ENCODE measurements at places on chromosomes 2 and 18. TPM values are rescaled to one million over a fixed set of nuclear protein-coding genes. Genes with fewer than 3 reads are reported as not detected.

Gene STEAP3
- total RNA-seq, result 2.0 TPM

Gene GPATCH11
- total RNA-seq, result 8.1 TPM

Gene TTN
- 10.5 TPM for total RNA-seq

Gene NEB
- total RNA-seq, result 0.15 TPM

Gene RPRM
- total RNA-seq, result 6.6 TPM

Gene CPLX4
- total RNA-seq, result not detected

Gene TIA1
- total RNA-seq, result 80.2 TPM

Gene LRATD1
- total RNA-seq, result 12.7 TPM

Gene UGT1A8
- not detected for total RNA-seq

Gene C2orf92
- total RNA-seq, result 1.5 TPM

Gene HOXD13
- total RNA-seq, result not detected

Gene APLF
- 5.5 TPM for total RNA-seq

Gene DAW1
- not detected for total RNA-seq

Gene MAPRE3
- total RNA-seq, result 18.6 TPM

Gene CLEC4F
- total RNA-seq, result 1.1 TPM

Gene MEP1B
- total RNA-seq, result not detected

Gene PARD3B
- total RNA-seq, result 42.2 TPM

Gene PRKCE
- total RNA-seq, result 5.9 TPM

Gene NDUFV2
- total RNA-seq, result 153 TPM

Gene GKN2
- not detected for total RNA-seq

Gene ASB18
- not detected for total RNA-seq

Gene PAX8
- 2.5 TPM for total RNA-seq

Gene GPD2
- 18.8 TPM for total RNA-seq

Gene GRHL1
- total RNA-seq, result 1.3 TPM

Gene RIT2
- total RNA-seq, result not detected

Gene SRD5A2
- total RNA-seq, result not detected

Gene PLCD4
- total RNA-seq, result 1.6 TPM

Gene RBKS
- total RNA-seq, result 2.4 TPM

Gene GKN1
- total RNA-seq, result not detected

Gene MC5R
- not detected for total RNA-seq
